ENCODE measurements at places on chromosomes 3 and 15.

- DNase-seq, result no peak
These were observed 272.6 kb downstream of the EPHA3 start for GRCh38 chr3:89380016-89380415.

DNA sequence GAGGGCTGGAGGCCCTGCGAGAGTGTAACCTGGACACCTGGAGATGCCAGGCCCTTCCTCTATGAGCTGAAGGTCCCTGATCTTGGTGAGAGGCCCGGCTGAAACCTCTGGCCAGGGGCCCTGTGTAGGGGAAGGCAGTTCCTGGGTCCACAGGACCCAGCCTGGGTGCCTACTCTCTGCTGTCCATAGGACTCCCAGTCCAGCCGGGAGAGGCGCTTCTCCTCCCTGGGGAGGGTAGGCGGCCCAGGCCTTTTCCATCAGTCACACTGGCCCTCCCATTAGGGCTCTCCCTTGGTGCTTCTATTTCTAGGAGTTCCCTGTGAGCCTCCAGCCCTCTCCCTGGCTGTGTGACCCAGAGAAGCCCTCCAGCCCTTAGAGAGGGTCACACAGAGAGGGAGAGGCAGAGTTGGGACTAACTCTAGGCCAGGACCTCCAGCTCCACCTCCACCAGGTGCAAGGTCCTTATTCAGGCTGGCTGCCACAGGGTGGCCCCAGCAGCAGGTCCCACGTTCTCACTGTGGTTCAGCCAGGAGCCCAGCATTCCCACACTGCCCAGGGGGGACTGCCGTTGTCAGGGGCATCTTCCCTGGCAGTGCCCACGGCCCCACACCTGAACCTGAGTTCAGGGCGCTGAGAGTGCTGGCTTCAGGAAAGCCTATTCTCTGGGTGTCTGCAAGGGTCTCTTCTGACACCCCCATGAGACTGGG is 146.8 kb downstream of the SMAD6 start:
- DNase-seq, result no peak

GRCh38 chr3:149271669-149272068 is 50.0 kb upstream of the CP start:
- DNase-seq, result no peak

- DNase-seq, result no peak
These were observed 73.0 kb downstream of the BFSP2 start for GRCh38 chr3:133472889-133473288.

GRCh38 chr3:150252462-150252861 is 155.6 kb upstream of the TSC22D2 start:
- DNase-seq, result no peak

GRCh38 chr3:53547327-53547726 is 52.9 kb downstream of the CACNA1D start:
- no peak for DNase-seq

GRCh38 chr3:30473374-30474051 is 132.9 kb upstream of the TGFBR2 start:
- DNase-seq, result no peak

GRCh38 chr15:101386006-101386405 is 91.0 kb upstream of the SNRPA1 start:
- DNase-seq, result no peak

GRCh38 chr15:49742381-49742780 is 121.5 kb downstream of the DTWD1 start:
- DNase-seq, result no peak

DNA sequence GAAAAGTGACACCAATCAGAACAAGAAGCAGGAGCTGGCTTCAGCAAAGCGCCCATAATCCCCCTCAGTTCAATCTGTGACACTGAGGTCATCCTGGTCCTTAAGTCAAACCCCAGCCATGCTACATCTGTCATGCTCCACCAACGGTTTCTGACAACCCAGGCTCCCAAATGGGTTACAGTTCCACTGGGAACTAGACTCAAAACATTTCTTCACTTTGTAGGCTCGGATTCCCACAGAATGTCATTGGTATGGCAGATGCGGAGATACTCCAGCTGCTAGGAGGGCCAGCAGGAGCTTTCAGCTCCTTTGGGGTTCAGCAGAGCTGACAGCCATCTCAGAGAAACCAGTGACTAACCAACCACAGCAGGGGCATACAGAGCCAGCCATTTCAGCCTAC is 48.9 kb downstream of the SUMF1 start:
- DNase-seq, result no peak

- peak; percentile 89 for DNase-seq
These were observed 82.7 kb downstream of the ABHD5 start for GRCh38 chr3:43773273-43774094.

GRCh38 chr3:119401503-119402440 is 61.6 kb downstream of the TMEM39A start:
- no peak for DNase-seq

GRCh38 chr3:110755345-110755744 is 316.3 kb upstream of the NECTIN3 start:
- no peak for DNase-seq

- peak; percentile 80 for DNase-seq
These were observed 15.6 kb downstream of the TMEM158 start for GRCh38 chr3:45210308-45211041.

GRCh38 chr15:89143503-89144162 is 55.4 kb downstream of the ABHD2 start:
- no peak for DNase-seq

- no peak for DNase-seq
These were observed 2.6 kb downstream of the DUOXA2 start for GRCh38 chr15:45116482-45117307.
